ENCODE measurements at places on chromosomes 6 and 20.

DNA sequence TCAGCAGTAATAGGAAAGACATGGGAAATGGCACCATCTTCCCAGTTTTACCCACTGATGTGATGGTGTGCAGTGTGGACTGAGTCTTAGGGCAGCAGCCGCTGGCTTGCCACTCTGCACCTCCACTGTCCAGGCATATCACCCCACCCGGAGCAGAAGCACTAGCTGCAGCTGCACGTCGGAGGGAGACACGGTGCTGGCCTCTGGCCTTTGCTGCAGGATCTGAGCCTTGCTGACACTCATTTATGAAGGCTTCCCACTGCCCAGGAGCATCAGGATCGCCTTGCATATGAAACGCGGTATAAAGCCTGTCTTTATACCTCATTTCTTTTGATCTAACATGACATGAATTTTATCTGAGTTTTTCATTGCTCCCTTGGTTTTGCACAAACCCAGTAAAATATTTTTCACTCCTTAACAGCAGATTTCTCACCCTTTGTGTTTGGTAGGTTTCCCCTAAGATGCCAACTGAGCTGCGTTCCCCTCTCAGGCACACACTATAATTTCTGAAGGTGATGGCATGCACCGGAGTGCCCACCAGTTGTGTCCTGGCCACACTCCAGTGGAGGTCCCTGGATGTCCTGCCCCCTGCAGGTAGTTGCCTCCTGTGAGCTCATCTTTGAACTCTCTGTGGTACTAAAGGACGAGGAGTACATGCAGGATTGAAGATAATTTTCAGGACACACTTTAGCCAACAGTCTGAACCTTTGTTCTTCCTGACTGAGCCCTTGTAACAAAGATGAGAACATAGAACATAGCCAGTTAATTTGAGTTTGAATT is 9.0 kb upstream of the EXOC2 start:
- no peak for DNase-seq

DNA sequence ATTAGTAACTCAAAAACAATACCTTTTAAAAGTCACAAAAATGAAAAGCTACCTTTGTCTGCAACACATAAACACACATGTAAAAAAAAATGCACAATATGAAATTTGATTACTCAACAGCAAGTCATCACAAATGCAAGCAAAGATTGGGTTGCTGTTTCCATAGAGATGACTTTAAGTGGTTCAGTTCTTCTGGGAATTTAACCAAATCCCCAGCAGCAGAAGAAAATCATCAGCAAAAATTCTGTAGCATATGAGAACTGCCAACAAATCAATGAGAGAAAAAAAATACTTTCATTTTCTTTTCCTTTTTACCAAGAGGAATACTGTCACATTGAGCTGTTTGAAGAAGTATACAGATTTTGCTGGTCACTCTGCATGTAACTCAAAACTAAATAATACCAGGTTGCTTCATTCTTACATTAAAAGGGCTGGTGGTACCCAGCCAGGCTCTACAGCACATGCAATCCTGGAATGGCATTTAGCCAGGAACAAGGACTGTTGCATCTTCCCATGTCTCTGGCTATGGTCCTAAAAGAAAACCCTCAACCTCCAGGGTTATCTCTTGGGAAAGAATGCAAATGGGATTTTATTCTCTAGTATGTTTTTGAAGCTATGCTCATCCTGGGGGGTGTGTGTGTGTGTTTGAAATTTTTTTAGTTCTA is 158.3 kb downstream of the OPRM1 start:
- no peak for DNase-seq

GRCh38 chr6:12369781-12370262 is 79.7 kb downstream of the EDN1 start:
- no peak for DNase-seq

GRCh38 chr20:10280018-10280908 is 61.6 kb downstream of the SNAP25 start:
- DNase-seq: no peak

DNA sequence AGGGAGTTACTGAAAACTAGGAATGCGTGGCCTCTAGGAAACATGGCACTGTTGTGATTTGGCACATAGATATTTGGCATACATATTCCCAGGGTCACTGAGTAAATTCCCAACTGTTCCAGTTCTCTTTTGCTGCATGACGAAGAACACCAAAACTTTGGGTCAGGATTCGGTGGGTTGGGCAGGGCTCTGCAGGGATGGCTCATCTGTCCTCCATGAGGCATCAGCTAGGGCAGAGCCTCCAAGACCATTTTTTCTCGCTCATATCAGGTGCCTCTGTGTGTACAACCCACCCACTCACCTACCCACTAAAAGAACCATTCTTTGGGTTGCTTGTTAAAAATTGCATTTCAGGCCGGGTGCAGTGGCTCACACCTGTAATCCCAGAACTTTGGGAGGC is 57.1 kb downstream of the SSR1 start:
- no peak for DNase-seq

DNA sequence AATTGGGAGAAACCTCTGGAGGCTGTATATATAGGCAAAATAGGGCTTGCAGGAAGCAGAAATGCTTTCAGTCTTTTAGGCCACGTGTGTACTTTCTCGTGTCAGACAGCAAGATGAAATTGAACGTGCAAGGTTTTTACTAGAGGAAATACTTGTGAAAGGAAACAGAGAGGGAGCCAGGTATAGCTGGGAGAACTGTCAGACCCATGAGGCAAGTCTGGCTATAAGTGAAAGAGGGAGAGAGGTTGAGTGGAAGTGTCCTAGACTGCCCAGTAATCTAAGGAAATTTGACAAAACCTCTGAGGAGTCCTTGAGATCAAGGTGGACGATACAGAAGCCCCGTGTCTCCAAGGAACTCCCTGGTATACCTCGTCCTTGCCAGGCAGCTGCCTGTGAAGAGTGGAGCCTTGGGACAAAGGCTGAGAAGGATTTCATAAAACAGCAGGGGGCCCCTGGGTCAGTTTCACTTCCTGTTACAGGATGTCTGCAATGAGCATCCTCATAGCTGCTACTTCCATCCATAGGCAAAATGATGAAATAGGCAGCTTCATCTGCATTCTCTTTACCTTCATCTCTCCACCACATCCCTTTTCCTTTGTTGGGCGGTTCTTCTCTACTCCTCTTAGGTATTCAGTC is 114.4 kb upstream of the MAP3K7 start:
- DNase-seq: no peak

GRCh38 chr20:50968289-50968688 is 9.7 kb downstream of the MOCS3 start:
- no peak for DNase-seq

Data from NCI-H2081 (cell line).